Muscle of arm (tissue), 14 donors: ENCODE measurements at places on chromosomes 11 and 22. TPM values are rescaled to one million over a fixed set of nuclear protein-coding genes. Genes with fewer than 3 reads are reported as not detected.

GRCh38 chr11:17695454-17696441, 23.6 kb upstream of the MYOD1 start:
- DNase-seq: no peak

LDHA gene
- polyA plus RNA-seq: not detected

SLC2A11 gene
- polyA plus RNA-seq: 6.0 TPM

OR52E8 gene
- polyA plus RNA-seq: not detected
